ENCODE measurements at places on chromosomes 3 and 15.

GRCh38 chr15:79872358-79873017 lies 24.3 kb downstream of the MTHFS start:
- peak; percentile 85 for DNase-seq

DNA sequence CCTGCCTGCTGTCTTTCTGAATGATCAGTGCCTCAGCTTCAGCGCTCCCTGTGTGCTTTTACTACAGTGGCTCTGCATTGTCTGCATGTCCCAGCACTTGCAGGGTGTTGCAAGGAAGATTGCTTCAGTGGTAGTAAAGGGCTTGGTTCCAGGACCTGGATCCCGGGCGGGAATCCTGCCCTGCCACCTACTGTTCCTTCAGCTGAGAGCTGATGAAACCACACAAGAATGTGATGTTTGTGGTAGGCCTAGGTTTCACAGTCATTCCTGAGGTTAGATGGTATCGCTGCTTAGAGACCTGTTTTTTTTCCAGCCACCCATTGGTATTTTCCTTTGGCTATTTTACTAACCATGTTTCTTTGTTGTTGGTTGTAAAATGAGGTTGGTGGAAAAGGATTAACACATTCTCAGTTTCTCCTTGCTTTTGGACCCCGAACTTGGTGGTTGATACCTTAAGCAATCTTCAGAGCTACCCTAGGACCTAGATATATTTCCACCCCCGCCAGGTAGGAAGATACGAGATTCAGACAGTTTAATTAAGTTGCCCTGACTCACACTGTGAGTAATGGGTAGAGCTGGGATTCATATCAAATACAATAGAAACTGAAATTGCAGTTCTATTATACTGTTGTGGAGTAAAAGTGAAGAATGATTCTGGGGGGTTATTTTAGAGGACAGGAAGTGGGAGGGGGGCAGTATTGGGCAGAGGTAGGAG lies 11.4 kb downstream of the GPR87 start:
- peak; percentile 100 for DNase-seq

DNA sequence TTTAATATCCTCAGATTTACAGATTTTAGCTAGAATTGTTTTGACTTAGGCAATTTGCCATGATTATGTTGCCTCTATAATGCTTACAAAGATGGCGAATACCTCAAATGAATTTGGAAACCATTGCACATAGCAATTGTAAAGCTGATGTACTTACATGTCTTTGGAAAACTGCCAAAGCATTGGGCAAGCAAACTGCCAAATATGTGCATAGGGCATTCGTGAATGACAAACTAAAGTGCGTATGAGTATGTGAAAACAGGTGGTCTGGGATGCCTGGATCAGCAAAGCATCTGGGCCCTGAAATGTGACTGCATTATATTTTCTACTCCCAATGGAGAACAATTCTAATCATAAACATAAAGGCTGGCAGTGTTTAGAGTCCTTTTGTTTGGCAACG lies 445.3 kb upstream of the ROBO1 start:
- DNase-seq, result no peak

DNA sequence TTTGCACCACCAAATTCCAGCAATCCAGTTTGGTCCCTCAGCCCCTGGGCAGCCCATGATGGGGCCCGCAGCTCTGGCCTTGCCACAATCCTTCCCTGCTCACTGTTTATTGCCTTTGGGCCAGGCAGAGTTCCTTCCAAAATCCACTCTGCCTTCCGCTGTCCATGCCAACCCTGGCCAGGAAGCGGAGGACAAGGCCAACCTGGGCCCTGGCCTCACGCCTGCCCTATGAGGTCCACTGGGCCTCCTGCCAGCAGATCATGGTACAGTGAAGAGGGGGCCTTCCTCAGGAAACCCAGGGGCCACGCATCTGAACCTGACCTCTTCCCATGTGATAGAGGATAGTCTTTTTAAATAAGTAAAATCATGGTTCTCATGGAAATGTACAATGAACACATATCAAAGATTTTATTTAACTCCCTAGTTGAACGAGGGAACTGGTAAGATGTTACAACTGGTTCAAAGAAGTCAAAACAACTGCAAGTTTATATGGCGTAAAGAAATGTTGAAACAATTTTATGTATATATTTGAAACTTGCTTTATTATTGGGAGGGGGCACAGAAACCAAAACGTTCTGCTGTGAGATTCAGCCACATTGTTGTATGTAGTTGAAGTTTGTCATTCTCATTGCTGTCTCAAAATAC lies 95.8 kb upstream of the TNFAIP8L3 start:
- DNase-seq, result no peak

- peak; percentile 78 for DNase-seq
These were observed 218.1 kb downstream of the ADAMTSL3 start for GRCh38 chr15:83871808-83872559.

DNA sequence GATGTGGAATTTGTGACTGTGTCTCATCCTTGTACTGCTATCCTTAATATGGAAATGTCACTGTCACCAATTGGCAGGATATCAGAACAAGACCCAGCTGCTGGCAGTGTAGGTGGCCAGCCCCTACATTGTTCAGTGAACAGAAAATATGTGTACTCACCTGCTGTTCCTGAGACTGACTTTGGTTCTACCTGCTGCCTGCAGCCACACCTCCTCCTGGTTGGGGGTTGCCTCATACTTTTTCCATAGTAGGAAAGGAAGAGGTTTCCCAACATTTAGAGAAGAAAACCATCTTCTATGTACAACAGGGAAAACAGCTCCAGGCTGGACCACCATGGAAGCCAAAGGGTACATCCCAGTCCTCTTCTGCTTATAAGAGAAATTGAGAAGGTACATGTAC lies 35.9 kb downstream of the SLC12A1 start:
- no peak for DNase-seq

DNA sequence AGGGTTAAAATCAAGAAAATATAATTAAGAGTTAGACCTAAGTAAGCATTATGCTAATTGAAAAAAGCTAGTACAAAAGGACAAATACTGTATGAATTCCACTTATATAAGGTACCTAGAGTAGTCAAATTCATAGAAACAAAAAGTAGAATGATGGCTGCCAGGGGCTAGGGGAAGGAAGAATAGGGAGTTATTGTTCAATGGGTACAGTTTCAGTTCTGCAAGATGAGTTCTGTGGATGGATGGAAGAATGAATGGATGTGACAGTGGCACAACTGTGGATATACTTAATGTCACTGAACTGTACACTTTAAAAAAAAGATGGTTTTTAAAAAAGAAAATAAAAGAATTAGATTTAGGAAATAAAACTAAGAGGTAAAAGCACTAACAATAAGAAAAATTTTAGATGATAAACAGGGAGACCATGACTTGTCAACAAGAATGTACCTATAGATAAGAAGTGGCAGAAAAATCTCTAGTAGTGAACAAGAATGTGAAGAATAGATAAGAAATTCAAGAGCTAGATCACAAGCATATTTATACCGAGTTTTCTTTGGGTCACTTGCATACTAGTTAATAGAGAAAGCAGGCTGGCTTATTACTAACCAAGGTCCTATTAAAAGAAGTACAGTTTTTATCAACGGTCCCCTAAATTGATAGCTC lies 5.5 kb downstream of the IFT80 start:
- no peak for DNase-seq

- DNase-seq, result no peak
These were observed 160.9 kb upstream of the SLCO3A1 start for GRCh38 chr15:91692596-91692995.

GRCh38 chr3:79872483-79872882 lies 104.7 kb upstream of the ROBO1 start:
- no peak for DNase-seq

DNA sequence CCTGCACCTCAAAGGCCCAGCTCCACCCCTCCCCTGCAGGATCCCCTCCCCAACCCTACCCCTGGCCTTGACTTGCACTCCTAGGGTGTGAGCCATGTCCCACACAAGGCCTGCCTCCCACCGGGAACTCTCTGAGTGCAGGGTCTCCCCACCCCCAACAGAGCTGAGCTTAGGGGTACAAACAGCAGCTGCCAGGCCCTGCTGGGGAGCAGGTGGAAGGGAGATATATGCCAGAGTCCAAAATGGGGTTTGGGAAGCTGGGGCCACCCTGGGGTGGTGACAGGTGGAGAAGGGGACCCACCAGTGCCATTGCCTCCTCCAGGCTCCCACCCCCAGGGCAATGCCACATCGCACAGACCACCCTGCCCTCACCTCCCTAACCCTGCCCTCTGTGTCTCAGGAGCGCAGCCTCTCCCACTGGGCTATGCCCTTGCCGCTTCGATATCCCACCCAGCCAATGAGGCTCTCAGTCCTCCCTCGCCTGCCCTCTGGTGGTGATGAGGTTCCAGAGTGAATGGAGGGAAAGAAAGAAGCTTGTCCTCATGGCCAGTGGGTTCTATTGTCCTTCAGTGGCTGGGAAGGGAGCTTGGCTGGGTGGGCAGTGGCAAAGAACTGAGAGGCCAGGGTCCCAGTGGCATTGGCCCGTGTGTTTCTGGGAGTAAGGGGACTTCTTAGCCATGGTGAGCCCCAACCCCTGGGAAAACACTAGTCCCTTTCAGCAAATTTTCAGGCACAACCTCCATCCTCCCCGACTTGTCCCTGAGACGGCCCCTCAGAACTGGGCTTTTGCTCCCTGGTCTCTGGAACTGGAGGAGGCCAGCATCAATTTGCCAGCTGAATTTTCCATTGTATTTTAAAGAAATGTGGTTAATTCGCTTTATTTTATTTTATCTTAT lies 46.8 kb downstream of the CYP11A1 start:
- peak; percentile 29 for DNase-seq

All from amniotic epithelial cell (primary cell).